ENCODE measurements at places on chromosomes 11 and 22.

DNA sequence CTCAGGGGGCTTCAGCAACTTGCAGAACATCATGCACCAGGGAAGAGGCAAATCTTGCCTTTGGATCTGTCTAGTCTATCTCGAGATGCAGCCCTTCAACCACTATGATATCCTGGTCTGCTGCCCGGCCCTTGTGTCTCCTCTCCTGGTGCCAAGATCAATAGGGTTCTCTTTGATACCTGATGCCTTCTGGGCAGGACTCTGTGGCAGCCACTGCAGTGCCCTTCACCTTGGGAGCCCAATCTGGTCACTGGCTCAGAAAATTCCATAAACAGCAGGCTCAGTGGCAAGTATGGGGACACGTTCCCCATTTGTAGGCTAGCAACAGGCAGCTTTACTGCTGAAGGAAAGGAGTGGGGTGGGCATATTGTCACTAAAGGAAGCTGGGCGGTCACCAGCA lies 23.4 kb downstream of the SYN3 start:
- no peak for DNase-seq

DNA sequence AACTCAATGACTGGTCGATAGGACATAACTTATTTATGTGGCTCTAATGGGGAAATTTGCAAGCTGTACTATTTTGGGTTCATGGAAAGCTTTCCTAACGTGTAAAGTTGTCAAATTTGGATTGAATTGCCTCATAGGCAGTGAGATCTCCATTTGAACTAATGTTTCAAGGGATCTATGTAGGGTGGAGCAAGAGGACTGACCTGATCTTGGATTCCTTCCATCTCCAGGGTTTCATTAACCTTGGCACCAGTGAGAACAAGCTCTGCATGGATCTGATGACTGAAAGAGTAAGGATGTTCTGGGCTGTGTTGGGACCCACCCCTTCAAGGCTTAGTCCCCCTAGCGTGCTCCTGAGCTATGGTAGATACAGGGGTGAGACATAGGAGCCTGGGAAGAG lies 2.1 kb downstream of the ACCSL start:
- DNase-seq = no peak

DNA sequence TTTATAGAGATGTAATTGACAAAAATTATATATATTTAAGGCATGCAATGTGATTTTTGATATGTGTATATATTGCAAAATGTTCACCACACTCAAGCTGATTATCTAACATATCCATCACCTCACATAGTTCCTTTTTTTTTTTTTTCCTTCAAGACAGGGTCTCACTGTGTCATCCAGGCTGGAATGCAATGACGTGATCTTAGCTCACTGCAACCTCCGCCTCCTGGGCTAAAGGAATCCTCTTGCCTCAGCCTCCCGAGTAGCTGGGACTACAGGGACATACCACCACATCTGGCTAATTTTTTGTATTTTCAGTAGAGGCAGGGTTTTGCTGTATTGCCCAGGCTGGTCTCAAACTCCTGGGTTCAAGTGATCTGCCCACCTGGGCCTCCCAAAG lies 65.1 kb upstream of the SLC35C1 start:
- no peak for DNase-seq

GRCh38 chr22:42385696-42386095 lies 46.5 kb downstream of the NFAM1 start:
- no peak for DNase-seq

- no peak for DNase-seq
Measured at GRCh38 chr11:50247309-50247874, 214.7 kb downstream of the OR4C45 start.

DNA sequence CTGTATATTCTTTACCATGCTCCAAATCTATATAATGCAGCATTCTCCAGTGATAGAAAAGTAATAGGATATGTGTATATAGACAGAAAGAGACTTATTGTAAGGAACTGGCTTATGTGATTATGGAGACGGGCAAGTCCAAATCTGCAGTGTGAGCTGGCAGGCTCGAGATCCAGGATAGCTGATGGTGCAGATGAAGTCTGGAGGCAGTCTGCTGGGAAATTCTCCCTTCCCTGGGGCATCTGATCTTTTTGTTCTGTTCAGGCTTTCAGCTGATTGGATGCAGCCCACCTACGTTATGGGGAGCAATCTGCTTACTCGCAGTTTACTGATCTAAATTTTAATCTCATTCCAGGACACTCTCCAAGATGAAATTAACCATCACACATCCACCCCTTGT lies 73.2 kb downstream of the GRK3 start:
- DNase-seq = no peak

DNA sequence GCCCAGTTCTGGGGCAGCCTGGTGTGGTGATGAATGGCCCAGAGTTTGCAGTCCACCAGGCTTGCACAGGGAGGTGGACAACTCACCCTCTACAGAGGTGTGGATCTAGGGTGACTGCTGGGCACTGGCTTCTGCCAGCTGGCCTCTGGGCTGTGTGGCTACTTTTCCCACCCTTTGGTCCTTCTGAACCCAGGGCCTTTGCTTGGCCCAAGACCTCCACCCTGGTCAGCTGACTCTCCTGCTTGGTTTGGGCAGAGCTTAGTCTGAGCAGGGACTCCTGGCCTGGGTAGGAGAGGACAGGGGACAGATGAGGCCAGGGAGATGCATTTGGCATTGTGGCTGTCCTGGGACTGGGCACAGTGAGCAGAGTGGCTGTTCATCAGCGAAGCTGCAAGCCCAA lies 83.0 kb upstream of the SHANK2 start:
- no peak for DNase-seq

GRCh38 chr11:61860054-61860903 lies 31.1 kb downstream of the FADS3 start:
- DNase-seq = no peak

GRCh38 chr11:102026217-102026616 lies 21.0 kb upstream of the CFAP300 start:
- no peak for DNase-seq

GRCh38 chr11:46526216-46527215 lies 67.3 kb downstream of the AMBRA1 start:
- no peak for DNase-seq

- no peak for DNase-seq
Measured at GRCh38 chr22:20859615-20860014, 808 bp downstream of the SNAP29 start.

- no peak for DNase-seq
Measured at GRCh38 chr22:48561676-48562075, 1266.0 kb downstream of the BRD1 start.

- DNase-seq = peak; percentile 77
Measured at GRCh38 chr11:122170815-122171475, 54.9 kb upstream of the BLID start.

DNA sequence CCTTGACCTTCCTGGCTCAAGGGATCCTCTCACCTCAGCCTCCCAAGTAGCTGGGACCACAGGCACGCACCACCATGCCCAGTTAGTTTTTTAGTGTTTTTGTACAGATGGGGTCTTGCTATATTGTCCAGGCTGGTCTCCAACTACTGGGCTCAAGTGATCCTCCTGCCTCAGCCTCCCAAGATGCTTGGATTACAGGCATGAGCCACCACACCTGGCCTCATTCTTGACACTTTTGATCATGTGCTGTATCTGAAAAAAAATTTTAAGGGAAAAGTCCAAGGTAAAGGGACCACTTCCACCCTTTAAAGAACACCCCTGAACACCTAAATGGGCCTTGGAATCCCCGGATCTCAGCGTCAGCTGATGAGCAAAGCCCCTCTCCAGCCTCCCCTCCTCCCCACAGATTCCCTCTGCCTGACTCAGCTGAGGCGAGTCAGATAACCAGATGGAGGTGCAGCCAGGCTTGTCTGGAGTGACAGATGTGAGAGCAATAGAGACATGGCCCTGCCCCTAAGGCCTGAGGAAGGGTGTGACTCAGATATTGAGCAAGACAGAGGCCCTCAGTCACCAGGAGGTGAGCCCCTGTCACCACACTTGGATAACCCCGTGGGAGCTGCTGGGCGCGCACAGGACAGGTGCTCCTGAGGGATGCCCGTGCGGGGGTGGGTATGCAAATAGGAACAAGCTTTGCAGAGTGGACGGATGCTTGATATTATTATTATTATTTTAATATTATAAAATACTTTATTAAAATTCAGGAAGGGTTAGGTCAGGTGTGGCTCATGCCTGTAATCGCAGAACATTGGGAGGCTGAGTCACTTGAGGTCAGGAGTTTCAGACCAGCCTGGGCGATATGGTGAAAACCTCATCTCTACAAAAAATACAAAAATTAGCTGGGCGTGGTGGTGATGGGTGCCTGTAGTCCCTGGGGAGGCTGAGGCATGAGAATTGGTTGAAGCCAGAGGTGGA lies 5.0 kb upstream of the CCDC88B start:
- DNase-seq = peak; percentile 98

DNA sequence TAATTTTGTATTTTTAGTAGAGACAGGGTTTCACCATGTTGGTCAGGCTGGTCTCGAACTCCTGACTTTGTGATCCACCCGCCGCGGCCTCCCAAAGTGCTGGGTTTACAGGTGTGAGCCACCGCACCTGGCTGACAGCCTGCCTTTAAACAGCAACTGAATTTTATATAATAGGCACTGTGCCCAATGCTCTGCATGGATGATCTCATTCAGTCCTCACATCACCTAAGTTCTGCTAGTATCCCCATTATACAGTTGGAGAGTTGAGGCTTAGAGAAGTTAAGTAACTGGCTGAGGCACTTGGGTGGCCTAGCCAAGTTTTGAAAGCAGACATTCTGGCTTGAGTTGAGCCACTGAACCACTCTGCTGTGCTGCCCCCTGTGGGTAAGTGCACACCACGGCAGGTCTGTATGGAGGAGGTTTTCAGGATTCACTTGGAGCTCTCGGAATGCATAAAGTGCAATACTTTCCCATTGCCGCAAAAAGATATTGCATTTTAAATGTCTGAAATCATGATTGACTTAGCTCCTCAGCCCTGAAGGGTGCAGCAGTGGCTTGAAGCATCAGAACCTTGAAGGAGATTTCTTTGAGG lies 112.4 kb downstream of the LDLRAD3 start:
- DNase-seq = no peak

DNA sequence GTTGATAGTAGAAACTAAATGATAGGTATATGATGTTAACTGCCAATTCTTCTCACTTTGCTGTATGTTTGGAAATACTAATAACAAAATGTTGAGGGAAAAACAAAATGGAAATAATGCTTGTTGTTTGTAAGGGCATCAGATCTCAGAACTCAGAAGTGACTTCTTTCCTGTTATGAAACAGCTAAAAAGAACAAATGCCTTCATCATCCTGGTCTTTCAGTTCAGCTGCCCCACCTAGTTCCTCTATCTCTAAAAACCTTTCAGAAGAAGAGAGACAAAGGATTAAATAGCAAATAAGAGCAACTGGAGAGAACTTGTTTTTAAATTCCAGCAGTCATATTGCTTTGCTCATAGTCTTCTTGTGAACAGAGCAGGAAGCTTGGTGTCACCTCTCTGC lies 345.3 kb upstream of the NCAM1 start:
- DNase-seq = no peak

DNA sequence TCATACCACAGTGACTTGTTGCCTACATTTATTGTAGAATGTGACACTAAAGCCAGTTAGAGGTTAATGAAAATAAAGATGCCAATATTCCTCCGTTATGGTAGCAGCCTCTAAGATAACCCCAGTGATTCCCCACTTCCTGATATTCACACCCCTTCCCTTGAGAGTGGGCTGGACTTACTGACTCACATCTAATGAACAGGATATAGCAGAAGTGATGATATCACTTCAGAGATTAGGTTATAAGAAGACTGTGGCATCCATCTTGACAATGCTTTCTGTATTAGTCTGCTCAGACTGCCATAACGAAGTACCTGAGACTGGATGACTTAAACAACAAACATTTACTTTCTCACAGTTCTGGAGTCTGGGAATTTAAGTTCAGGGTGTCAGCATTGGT lies 149.6 kb upstream of the MTNR1B start:
- DNase-seq = no peak

DNA sequence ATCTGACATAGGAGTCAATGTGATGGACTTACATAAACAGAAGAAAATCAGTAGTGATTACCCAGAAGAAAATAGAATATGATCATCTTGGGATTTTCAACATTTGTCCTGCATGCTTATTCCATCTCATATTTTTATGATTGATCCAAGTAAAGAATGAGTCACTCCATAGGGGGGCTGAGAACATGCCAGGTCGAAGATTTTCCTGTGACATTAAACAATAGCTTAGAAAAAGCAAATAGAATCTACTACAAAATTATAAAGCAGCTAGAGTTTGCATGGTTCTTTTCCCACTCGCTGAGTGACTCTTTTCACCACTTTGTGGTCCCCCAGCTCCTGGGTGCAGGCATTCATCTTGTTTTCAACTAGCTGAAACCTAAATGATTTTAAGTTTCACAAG lies 56.3 kb downstream of the DDI1 start:
- DNase-seq = no peak

- DNase-seq = no peak
Measured at GRCh38 chr22:28183078-28183860, 264.2 kb upstream of the PITPNB start.

GRCh38 chr11:8018484-8019313 lies 31.6 kb downstream of the EIF3F start:
- no peak for DNase-seq

DNA sequence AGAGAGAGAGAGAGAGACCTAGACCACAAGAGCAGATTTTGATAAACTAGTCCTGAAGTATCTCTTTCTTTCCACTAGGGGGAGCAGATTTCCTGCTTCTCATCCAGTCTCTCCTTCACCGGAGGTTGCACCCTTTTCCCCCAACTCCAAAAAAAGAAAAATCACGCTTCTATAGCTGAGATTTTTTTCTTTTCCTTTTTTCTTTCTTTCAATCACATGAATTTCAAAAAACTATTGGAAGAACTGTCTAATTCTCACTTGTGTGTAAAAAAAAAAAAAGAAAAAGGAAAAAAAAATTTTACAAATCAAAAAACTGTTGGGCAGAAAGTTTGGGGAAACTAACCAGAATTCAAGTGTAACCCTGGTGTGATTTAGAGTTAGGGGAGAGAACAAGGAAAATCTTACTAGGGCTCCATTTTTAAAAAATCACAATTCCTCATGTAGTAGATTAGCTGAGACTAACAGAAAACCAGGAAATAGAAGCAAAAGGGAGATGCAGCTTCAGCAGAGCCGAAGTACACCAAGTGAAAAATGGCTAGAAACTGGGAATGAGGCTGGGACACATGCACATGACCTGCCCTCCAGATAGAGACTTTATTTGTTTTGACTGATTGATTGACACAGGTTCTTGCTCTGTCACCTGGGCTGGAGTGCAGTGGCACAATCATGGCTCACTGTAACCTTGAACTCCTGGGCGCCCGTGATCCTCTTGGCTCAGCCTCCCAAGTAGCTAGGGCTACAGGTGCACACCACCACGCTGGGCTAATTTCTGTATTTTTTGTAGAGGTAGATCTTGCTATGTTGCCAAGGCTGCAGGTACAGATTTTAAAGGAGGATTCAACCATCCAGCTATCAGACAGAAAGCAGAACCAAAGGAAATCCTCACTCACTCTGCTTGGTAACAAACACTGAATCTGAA lies 27.1 kb downstream of the SDHD start:
- DNase-seq = peak; percentile 60

- DNase-seq = peak; percentile 48
Measured at GRCh38 chr11:11931461-11932055, 76.9 kb downstream of the DKK3 start.

- no peak for DNase-seq
Measured at GRCh38 chr11:125124618-125124992, 13.2 kb upstream of the TMEM218 start.

- DNase-seq = peak; percentile 56
Measured at GRCh38 chr11:64246871-64247728, at the start of gene PPP1R14B. PPP1R14B (minus strand) TSS chr11:64246943; CDS start chr11:64246673, 270 bp downstream.

- no peak for DNase-seq
Measured at GRCh38 chr11:16082095-16083055, 274.0 kb downstream of the SOX6 start.

GRCh38 chr11:70476669-70477068 lies 78.3 kb downstream of the CTTN start:
- no peak for DNase-seq

- no peak for DNase-seq
Measured at GRCh38 chr11:75246006-75246670, 5.6 kb downstream of the TPBGL start.
